Activated CD4-positive, alpha-beta memory T cell treated with anti-CD3 and anti-CD28 coated beads for 36 hours (primary cell): ENCODE measurements at places on chromosomes 2 and 18. TPM values are rescaled to one million over a fixed set of nuclear protein-coding genes. Genes with fewer than 3 reads are reported as not detected.
A peak's percentile ranks its signal among the peaks of the same experiment; 100 is the strongest.

The MC4R gene
- not detected for total RNA-seq

The GALR1 gene
- not detected for total RNA-seq

The POMC gene
- total RNA-seq: 4.2 TPM

- no peaks in the 10 kb centered on the region for H3K27me3 ChIP-seq
- H3K4me1 ChIP-seq: peaks cover 80% of the 10 kb centered on the region
- H3K4me3 ChIP-seq: peak overlapping the region; percentile 81
- DNase-seq: no peak
- peaks cover 14% of the 10 kb centered on the region for H3K36me3 ChIP-seq
- H3K27ac ChIP-seq: peak overlapping the region; percentile 96
These were observed 76.1 kb downstream of the MBP start for GRCh38 chr18:77056344-77057005.

DNA sequence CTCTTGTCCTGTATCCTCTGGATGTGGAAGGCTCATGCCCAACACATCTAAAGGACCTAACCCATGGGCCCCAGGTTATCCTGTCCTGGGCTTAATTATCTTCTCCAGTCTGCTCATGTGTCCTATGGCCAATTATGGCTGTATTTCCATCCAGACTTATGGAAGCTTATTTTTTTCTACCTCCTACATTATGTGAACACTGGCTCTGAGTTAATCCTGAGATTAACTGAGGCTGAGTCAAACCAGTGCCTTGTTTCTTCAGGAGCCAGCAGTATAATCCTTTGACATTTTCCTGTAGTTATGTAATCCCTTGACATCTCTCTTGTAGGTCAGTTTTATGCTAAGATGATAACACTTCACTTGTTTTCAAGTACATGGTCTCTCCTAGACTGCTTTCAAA, 213.6 kb downstream of the PMAIP1 start:
- H3K4me3 ChIP-seq: no peak overlapping the region
- no peak for DNase-seq
- no peak overlapping the region for H3K27ac ChIP-seq
- H3K36me3 ChIP-seq: no peaks in the 10 kb centered on the region
